ENCODE measurements at places on chromosomes 5 and 9. TPM values are rescaled to one million over a fixed set of nuclear protein-coding genes. Genes with fewer than 3 reads are reported as not detected.

LCN1 gene
- total RNA-seq, result not detected

MCIDAS gene
- 2.5 TPM for total RNA-seq

TXNDC8 gene
- total RNA-seq, result not detected

UQCRQ gene
- total RNA-seq, result 512 TPM

TMOD1 gene
- 3.7 TPM for total RNA-seq

LECT2 gene
- not detected for total RNA-seq

Measured in A549 treated with CpdA at 1 μM for 4 hours (cell line).